ENCODE measurements at places on chromosomes 12 and 14.

DNA sequence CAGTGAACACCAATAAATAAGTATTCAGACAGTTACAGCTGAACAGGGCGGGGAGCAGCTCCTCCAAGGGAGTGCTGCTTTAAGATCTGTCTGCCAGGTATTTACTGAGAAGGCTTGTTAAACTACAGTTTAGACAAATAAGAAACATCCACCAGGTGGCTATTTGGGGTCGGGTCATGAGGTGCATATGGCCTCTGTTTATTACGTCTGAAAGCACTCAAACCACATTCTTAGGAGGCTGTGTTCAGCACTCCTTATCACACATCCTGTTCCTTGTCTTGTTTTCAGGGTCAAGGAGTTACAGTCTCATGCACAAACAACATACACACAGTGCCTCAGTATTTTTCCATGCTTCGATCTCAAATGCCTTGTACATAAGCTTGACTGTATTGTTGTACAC lies 78.8 kb downstream of the KCNMB4 start:
- no peak for DNase-seq

- no peak for DNase-seq
Measured at GRCh38 chr14:75003250-75004027, 718 bp downstream of the EIF2B2 start.

- DNase-seq: no peak
Measured at GRCh38 chr14:65446159-65446558, 33.6 kb downstream of the FUT8 start.

DNA sequence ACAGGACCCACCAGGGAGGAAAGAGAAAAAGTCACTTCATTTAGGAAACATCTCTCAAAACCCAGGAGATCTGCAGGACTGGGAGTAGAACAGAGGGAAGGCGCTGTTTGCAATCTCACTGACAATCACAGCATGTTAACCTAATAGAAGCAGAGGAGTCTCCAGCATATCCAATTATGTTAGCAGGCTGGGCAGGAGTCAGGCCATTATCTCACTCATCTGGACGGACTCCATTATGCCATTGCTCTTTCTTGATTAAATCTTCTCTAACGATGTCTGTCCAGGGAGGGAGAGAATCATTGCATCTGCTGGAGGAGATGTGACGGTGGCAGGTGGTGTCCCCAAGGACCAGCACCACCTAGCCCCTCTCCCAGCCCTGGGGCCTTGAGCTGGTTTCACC lies 203.8 kb upstream of the SFSWAP start:
- DNase-seq: no peak

- DNase-seq: no peak
Measured at GRCh38 chr12:125355614-125356013, 290.4 kb downstream of the AACS start.

- no peak for DNase-seq
Measured at GRCh38 chr12:111230649-111231048, 138.2 kb downstream of the PHETA1 start.

DNA sequence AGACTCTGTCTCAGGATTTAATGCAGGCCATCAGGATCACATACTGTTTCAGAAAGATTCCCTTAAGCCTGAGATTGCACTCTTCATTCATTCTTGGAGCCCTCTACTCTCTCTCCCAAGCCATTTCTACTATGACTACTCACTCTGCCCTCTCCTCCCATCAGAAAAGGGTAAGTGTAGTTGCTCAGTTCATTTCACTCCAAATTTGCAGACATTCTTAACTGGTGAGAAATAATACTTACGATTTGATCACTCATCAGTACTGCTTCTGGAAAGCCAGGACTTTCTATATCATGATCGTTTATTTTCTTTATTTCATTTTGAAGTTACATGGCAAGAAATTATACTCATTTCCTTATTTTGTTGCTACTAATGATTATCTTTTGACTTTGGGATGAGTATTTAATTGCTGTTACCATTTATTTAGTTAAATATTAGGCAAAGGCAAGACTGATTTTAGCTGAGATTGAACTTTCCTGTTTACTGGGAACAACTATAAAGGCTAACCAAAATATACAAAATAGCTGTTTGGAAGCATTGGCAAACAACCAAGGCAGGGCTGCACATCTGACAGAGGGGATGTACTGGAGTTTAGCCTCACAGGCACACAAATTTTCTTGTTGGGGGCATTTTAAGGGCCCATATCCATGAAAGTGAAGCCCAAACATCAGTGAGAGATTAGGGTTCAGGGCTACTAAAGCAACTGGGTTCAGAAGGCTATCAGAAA lies 4.1 kb upstream of the RERG start:
- DNase-seq: no peak

DNA sequence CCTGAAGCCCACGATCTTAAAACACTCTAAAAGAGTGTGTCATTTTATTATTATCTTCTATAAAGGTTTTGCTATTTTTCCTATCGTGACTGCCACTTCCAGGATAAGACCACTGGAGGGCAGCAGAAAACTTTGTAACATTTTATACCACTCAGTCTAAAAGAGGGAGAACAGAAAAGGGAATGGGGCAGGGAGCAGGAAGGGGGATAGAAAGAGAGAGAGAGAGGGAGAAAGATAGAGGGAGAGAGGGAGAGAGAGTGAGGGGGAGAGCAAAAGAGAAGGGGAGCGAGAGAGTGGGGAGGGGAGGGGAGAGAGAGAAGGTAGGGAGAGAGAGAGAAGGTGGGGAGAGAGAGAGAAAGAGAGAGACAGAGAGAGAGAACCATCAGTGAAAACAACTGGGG lies 2.0 kb upstream of the ART4 start:
- no peak for DNase-seq

Data from mucosa of descending colon (tissue), 3 donors.